ENCODE measurements at places on chromosomes 2 and 18.

GRCh38 chr18:34901299-34901698, 139.9 kb upstream of the MAPRE2 start:
- no peak for DNase-seq

GRCh38 chr2:25912851-25913695, 34.8 kb upstream of the ASXL2 start:
- DNase-seq = no peak

GRCh38 chr2:64234785-64235184, 90.6 kb upstream of the PELI1 start:
- no peak for DNase-seq

DNA sequence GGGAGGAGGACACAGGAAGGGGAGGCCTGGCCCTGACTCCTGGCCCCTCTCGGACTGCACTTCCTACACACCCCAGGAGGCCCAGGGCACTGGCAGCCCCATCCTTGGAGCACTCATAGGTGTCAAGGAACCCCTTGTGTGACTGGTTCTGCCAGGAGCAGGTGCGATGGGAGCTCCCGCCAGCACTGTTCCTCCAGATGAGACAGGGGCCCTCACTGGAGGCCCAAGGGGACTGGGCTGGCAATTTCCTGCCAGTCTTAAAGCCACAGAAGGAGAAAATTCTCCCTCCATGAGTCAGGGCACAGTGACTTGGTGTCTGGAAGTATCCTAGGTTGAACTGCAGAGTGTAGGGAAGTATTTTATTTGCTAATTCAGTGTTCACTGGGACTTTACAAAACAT, 42.8 kb upstream of the MAL start:
- no peak for DNase-seq

GRCh38 chr2:129482626-129483025, 496.8 kb upstream of the RAB6C start:
- DNase-seq = no peak

DNA sequence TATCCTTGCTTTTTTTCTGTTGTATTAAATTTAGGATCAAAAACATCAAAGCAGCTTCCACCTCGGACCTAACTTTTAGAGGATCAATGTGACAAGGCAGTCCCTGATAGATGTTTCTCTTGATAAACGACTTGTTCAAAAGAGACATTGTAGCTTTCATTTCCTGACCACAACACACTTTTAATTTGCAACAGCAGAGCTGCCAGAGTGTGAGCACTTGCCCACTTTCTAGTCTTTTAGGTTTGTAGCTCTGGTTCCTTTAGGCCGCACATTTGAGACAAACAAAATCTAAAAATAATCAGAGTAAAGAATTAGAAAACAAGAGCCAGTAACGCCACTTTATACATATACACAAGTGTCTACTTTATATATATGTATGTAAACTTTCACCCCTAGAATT, 3.1 kb downstream of the FIGN start:
- DNase-seq = no peak

GRCh38 chr2:190846746-190847145, 33.9 kb upstream of the GLS start:
- no peak for DNase-seq

DNA sequence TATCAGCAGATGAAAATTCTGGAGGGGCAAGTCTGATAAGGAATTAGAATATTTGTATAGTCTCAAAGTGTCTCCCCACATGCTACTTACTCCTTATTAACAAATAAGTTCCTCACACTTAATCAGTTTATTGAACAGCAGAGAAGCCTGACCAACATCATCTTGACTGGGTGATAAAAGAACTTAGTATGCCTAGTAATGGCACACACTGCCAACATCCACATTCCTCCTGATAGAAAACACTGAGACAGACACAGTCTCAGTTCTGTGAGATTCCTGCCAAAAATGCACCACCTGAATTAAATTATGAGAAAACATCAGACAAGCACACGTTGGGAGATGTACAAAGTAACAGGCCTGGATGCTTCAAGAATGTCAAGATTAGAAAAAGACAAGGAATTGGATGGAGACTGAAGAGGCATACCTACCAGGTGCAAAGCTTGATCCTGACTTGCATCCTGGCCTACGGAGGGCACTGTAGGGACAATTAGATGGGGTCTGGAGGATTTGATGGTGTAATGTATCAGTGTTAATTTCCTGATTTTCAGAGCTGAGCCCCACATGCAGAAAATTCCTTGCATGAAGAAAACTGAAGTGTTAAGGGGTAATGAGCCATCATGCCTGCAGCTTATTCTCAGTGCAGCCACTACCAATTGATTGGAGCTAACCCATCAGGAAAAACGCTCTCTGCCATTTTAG, 200.4 kb upstream of the SH3BP4 start:
- DNase-seq = no peak

DNA sequence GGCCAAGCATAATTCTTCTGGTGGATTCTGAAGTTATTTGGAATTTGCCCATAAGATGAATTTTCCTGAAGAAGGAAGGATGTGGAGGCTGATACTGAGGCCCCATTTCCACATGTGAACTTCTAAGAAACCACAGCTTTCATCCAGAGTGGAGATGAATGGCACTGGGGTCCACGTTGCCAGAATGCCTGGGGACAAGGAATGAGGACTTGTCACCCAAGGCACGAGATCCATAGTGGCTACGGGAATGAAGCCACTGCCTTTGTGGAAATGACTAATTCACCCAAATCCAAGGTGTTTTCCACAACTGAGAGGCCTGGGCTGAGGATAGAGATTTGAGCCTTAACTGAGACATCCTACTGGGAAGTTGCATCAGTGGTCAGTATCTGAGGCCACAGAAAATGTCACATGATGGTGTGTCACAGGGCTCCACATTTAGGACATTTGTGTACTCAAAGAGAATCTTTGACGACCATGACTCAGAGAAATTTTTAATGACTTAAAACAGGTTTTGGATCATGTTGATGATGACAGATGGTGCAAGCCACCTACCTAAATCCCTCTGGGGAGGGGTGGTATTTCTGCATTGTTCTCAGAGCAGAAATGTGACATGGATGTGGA, 286.1 kb downstream of the SOX11 start:
- DNase-seq = no peak

DNA sequence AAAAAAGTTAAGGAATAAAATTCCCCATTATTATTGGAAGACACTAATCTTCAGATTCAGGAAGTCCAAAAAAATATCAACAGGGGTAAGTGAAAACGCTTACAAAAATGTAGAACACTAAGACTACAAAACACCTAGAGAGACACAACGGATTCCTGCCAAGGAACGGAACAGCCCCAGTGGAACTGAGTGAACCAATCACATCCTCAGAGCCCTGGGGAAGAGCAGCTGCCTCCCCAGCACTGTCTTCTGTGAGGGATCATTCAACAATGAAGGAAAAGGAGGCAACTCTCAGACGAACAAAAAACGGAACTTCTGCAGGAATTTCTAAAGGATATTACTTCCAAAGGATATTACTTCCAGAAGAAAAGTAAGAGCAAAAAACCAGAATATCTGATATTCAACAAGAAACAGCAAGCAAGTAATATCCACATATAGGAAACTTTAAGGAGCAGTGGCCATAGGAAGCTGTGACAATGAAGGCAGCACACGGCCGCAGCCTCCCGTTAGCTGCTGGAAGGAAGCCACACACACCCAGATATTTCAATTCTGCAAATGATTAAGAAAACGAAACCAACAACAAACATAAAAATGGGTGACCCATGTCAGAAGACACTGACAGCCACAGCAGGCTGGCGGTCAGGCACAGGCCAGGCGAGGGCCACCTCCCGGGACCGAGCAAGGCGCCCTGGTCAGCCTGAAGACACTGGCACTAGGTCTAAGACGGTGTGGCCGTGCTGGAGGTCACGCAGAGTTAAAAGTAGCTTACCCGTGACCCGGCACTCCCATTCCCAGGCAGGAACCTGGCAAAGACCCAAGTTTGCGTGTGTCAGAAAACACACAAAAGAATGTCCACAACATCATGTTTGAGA, 81.8 kb downstream of the HDAC4 start:
- DNase-seq = peak; percentile 45

DNA sequence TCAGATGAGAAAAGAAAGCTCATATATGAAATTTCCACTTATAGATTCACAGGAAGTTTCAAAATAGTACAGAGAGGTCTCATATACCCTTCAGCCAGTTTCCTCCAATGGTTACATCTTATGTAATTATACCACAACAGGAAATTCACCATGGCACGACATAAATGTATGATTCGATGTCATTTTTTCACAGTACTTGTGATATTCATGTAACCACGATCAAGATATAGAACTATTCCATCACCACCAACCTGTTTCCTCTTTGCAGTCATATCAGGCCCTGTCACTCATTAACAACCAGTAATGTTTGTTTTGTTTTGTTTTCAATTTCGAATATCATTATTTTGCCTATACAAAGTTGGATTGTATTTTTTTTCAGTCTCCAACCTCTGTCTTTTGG, 314.3 kb upstream of the POU3F3 start:
- no peak for DNase-seq
